ENCODE measurements at places on chromosomes 16 and 17. TPM values are rescaled to one million over a fixed set of nuclear protein-coding genes. Genes with fewer than 3 reads are reported as not detected.

The PNMT gene
- polyA plus RNA-seq: 1.2 TPM

The TBX2 gene
- polyA plus RNA-seq: 47.8 TPM

The KRTAP9-2 gene
- not detected for polyA plus RNA-seq

The LRRC45 gene
- 11.0 TPM for polyA plus RNA-seq

The WSCD1 gene
- polyA plus RNA-seq: 14.6 TPM

The TAF15 gene
- 223 TPM for polyA plus RNA-seq

The FAM20A gene
- 12.4 TPM for polyA plus RNA-seq

The TM4SF5 gene
- polyA plus RNA-seq: 1.5 TPM

The ZDHHC1 gene
- 9.9 TPM for polyA plus RNA-seq

The TADA2A gene
- polyA plus RNA-seq: 15.0 TPM

The IQCK gene
- polyA plus RNA-seq: 49.5 TPM

The SLFN11 gene
- polyA plus RNA-seq: 10.9 TPM

The CHST4 gene
- polyA plus RNA-seq: 0.18 TPM

The DNAI2 gene
- not detected for polyA plus RNA-seq

The ADAMTS18 gene
- 4.0 TPM for polyA plus RNA-seq

The IL17C gene
- polyA plus RNA-seq: not detected

The ADAP2 gene
- polyA plus RNA-seq: 2.8 TPM

The C16orf74 gene
- 3.4 TPM for polyA plus RNA-seq

The HASPIN gene
- polyA plus RNA-seq: 3.4 TPM

The SHISA6 gene
- polyA plus RNA-seq: 1.8 TPM

The CES1 gene
- 2.0 TPM for polyA plus RNA-seq

The SLC2A4 gene
- 1.6 TPM for polyA plus RNA-seq

The RPGRIP1L gene
- polyA plus RNA-seq: 18.8 TPM

The HOXB1 gene
- 0.26 TPM for polyA plus RNA-seq

All from right renal cortex interstitium (tissue), 3 donors.